ENCODE measurements at places on chromosomes 2 and 18.

GRCh38 chr2:141348481-141348880, 782.3 kb downstream of the LRP1B start:
- DNase-seq: no peak

DNA sequence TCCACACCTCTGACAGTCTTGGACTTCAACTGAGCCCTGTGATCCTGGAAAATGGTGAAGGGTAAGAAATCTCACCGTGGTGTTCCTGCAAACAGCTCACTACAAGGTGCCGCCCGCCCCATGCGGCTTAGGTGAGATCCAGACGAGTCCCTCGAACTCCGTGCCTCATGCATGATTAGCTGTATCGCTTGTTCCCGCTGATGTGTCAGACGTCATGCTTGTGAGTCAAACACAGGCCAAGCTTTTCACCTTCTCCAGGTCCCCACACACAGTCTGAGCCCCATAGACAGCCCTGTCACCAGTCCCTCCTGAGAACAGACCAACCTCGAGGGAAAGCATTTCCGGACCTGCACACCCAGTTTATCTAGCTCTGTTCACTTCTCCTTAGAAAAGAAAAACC, 740.5 kb downstream of the GALR1 start:
- DNase-seq: no peak

DNA sequence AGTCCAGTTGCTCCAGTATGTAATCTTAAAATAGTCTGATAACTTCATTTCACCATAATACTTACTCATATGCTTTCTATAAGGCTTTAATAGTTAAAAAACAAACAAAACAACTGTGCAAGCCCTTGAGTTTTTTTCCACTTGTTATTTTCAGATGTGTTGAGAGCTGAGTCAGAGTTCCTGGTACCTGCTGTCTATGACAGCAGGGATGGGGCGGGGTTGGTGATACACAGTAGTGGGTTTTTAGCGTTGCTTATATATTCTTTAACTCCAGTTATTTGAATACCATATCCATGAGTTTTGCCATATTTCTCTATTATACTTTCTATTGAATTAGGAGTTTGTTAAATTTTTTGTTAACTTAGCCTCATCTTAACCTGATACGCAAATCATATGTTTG, 5.0 kb downstream of the NAPG start:
- no peak for DNase-seq

DNA sequence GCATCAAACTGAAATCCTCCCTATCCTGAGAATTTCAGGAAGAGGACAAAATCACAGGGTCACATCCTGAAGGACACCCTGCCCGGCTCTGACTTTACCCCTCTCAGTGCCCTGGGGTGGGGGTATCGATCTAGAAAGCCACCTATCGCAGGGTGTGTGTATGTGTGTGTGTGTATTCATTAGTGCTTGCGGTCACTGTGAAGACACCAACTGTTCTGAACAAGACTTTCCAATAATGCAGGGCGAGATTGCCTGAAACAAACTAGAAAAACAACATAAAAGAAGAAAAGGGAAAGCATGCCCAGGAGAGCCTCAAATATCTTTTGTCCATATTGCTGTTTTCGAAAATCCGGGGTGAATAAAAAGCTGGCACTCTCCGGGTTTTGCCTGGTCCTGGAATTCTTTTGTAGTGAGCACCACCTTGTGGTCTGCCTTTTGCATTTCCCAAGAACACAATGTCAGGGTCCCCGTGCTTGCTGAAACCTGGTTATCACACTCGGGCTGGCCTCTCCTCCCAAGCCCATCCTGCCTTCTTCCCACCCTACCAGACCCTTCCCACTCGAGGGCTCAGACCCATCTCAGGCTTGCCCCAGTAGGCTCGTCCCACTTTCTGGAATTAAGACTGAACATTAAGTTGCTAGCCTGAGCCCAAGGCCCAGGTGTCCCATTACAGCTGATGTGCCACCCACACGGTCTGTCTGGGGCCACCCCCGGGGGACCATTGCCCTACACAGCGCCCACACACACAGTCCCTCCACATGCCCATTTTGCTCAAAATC, 25.0 kb upstream of the COPS8 start:
- DNase-seq: no peak

- DNase-seq: no peak
Measured at GRCh38 chr2:58047373-58047935, 848 bp downstream of the VRK2 start.

GRCh38 chr2:234968631-234969305, 17.0 kb downstream of the SH3BP4 start:
- DNase-seq: no peak

GRCh38 chr2:196970099-196970498, 43.6 kb upstream of the PGAP1 start:
- DNase-seq: no peak

DNA sequence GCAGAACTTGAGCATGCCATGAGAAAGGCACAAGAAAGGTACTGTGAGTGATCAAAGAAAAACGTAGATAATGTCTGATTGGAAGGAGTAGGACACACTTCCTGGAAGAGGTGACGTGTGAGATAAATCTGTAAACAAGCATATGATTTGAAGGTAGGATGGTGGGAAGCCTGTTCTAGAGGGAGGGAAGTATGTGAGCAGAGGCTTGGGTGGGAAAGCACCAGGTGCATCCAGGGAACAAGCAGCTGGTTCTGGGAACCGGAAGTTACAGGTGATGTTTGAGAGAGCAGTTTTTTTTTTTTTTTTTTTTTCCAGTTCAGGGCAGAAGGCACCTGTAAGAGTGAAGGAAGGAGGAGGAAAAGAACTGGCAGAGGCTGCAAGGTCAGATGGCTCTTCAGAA, 116.6 kb upstream of the EFEMP1 start:
- no peak for DNase-seq

DNA sequence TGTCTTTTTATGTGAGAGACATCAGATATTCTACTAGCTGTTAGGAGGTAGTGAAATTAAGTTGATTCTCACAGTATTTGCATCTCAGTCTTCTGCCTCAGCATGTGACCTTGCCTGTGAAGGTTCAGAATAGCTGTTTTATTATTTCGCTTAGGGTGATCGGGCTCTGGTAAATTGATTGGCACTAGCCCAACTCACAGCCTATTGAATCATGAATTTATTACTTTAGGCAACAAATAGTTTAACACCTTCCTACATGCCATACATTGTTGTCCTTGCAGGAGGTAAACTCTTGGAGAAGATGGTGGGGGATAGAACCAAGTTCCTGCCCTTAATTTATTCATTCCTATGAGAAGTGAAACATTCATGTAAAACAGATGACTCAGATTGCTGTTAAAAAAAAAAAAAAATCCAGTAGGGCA, 101.9 kb downstream of the GPD2 start:
- no peak for DNase-seq

- no peak for DNase-seq
Measured at GRCh38 chr18:76465630-76466409, 29.2 kb downstream of the ZNF516 start.

- no peak for DNase-seq
Measured at GRCh38 chr2:41668529-41668928, 379.3 kb upstream of the PKDCC start.

- no peak for DNase-seq
Measured at GRCh38 chr2:3536682-3537632, 17.6 kb upstream of the ADI1 start.

- DNase-seq: no peak
Measured at GRCh38 chr2:102138331-102138730, 4.2 kb upstream of the IL1R1 start.

DNA sequence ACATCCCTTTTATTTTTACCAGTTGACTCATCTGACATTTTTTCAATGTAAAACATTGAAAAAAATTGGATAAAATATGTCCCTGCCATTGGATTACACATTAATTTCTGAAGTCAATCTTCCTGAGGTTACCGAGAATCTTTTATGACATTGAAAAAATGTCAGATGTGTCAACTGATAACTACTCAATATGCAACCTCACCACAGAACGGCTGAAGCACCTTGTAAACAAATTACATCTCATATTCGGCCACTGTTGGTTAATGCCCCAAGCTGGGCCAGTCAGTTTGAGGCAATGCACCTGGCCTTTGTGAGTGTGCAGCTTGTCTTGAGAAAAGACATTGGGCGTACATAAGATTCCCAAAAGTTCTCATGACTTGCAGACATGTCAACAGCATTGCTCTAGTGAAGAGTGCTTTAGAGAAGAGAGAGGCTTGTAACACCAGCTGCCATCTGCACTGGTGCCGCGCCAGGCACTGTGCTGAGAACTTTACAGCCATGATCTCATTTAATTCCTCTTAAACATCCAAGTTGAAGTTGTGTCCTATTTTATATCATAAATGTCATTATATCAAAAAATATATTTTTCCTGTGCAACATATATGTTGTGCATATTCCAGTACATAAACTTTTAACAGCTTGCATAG, 112.7 kb upstream of the SLC35G4 start:
- no peak for DNase-seq

GRCh38 chr2:235000426-235001236, 48.8 kb downstream of the SH3BP4 start:
- no peak for DNase-seq

DNA sequence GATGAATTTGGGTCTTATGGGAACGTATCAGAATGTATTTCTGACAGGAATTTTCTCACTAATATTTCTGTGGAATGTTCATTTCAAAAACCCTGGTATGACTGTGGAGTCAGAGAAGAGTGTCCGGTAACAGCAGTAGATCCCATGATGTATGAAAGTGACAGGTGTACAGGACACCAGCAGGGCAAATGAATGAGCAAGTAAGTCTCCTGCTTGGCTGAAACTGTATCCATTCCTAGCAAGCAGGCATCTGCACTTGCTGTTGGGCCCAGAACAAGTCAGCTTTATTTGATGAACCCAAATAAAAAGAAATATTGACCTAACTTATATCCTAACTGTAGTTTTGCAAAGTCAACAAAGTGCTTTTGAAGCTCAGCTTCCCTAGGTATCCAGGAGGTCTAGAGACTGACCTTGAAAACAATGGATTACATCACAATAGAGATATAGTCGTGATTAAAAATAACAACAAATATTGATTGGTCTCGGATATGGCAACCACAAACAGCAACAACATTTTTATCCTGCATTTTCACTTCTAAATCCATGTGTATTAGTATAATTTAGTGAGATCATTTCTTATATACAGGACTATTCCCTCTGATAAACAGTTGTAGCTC, 37.6 kb downstream of the NXPH2 start:
- no peak for DNase-seq

DNA sequence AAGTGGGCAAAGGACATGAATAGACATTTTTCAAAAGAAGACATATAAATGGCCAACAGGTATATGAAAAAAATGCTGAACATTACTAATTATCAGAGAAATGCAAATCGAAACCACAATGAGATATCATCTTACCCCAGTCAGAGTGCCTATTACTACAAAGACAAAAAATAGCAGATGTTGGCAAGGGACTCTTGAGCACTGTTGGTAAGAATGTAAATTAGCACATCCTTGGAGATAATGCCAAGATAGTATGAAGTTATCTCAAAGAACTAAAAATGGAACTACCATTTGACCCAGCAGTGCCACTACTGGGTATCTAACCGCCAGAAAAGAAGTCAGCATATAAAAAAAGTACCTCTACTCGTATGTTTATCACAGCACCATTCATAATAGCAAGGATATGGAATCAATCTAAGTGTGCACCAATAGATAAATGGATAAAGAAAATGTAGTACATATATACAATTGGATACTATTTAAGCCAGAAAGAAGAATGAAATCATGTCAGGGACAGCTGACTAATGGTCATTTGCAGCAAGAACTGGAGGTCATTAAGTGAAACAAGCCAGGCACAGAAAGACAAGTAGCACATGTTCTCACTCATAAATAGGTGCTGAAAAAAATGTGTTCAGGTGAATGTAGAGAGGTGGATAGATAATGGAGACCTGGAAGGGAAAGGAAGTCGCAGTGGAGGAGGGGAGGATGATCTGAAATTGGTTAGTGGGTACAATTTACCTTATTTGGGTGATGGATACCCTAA, 141.7 kb upstream of the B3GNT2 start:
- DNase-seq: no peak
